ENCODE measurements at places on chromosomes 11 and 22.

GRCh38 chr11:1435820-1436467 is 46.2 kb downstream of the BRSK2 start:
- DNase-seq: no peak

DNA sequence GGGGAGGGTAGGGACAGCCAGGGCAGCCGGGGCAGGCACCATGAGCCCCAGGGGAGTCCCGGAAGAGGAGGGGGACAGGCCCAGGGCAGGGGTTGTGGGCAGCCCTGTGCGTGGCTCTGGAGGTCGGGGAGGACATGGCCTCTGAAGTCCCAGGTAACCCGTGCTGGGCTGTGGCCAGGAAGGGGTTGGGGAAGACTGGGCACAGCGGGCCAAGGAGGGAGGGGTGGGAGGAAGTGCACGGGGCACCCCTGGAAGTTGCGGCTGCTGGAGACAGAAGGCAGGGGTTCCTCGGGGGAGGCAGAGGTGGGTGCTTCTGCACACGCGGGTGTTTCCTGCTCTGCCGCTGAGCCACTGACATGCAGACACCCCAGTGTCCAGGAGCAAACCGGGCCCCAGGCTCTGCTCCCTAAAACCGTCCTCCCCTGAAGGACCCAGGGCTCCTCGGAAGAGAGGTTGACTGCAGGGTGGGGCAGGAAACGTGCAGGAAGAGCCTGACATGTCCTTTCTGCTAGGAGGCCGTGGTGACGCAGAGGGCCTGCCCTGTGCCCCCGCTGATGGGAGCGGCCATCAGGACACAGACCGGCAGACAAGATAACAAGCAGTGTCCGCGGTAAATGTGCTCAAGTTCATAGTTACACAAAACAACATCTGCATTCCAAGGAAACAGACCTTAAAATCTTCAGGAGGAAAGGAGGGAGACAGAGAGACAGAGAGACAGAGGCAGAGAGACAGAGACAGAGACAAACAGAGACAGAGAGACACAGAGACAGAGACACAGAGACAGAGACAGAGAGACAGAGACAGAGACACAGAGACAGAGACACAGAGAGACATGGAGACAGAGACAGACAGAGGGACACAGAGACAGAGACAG is 5.7 kb downstream of the TNNI2 start:
- DNase-seq: no peak

DNA sequence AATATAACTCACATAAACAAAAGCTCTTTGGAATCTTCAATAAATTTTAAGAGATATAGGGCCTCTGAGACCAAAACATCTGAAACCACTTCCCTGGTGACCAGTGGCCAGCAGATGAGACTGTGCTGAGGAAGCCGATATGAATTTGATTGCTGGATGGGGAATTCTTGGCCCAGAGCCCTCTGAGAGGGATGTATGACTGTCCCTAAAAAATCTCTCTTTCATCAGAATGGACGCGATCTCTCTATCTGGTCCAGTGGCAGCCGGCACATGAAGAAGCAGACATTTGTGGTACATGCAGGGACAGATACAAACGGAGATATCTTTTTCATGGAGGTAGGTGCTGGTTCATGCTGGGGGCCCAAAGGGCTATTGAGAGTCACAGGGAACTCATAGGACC is 37.5 kb downstream of the MYBPC3 start:
- DNase-seq: no peak

- no peak for DNase-seq
Measured at GRCh38 chr11:61198948-61199523, 4.3 kb upstream of the PGA3 start.

DNA sequence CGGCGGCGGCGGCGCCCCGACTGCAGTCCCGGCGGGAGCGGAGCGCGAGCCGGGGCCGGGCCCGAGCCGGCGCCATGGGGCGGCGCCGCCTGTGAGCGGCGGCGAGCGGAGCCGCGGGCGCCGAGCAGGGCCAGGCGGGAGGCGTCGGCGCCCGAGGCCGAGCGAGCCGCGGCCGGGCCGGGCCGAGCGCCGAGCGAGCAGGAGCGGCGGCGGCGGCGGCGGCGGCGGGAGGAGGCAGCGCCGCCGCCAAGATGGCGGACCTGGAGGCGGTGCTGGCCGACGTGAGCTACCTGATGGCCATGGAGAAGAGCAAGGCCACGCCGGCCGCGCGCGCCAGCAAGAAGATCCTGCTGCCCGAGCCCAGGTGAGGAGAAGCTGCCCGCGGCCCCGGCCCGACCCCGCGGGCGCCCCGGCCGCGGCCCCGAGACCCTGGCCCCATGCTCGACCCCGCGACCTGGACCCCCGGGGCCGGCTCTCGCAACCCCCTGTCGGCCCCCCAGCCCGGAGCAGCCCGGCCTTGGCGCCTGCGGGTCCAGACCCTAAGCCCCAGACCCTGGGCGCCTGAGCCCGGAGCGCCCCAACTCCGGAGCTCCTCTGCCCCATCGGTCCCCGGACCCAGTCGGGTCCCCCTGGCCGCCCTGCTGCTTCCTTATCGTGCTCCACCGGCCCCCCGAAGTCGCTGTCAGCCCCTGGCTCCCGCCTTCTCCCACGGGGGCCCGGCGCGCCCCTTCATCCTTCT is at the start of gene GRK2:
Gene GRK2, plus strand, starts transcription at position 25 of the 739 bp plus-strand sequence. Its CDS starts 227 bp downstream, at position 252.
- no peak for DNase-seq

DNA sequence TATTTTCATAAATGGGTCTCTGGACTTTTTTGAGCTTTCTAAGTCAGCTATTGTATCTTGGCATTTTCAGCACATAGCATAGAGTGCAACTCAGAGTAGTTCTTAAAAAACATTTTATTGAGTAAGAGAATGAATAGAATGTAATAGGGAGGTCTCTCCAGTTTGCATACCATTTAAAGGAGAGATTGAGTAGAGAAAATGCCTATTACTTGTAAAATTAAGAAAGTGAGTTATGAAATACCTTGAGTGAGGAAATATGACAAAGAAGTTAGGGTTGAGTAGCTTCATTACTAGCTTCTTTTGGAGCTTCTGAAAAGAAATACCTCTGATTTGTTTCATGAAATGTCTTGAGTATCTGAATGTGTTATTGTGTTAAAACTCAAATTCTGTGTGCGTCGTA is 140.0 kb downstream of the AASDHPPT start:
- no peak for DNase-seq

- DNase-seq: no peak
Measured at GRCh38 chr11:4560467-4560866, 15.5 kb downstream of the OR52M1 start.

GRCh38 chr11:45180848-45181192 is 34.4 kb downstream of the PRDM11 start:
- no peak for DNase-seq

DNA sequence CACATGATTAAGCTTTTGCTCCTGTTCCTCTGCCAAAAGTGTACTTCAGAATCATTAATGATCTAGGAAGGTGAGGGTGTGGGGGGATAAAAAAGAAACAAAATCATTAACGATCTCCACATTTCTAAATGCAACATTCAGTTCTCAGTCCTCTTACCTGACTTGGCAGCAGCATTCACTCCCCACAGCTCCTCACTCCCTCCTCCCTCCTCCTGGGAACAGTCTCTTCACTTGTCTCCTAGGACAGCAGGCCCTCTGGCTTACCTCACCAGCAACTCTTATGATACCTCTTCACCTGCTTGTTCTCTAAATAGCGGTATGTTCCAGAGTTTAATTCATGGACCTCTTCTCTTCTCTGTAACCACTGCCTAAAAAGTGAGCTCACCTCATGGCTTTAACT is 56.5 kb upstream of the APOA1 start:
- DNase-seq: no peak

DNA sequence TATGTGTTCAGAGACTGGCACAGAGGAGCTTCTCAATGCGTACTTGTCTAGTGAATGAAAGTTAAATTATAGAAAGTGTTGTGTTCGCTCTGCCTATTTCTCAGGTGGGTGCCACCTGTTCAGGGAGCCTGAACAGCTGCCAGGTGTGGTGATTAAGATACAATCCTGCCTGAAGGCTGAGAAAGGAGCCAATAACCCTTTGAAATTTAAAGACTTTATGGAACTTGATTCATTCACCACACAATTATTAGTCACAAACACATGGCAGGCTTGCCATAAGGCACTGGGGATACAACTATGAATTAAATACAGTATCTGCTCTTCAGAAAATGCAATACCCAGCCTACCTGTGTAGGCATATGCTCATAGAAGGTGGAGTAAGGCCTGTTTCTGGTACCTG is 92.9 kb upstream of the AMOTL1 start:
- DNase-seq: no peak

GRCh38 chr11:45577752-45578151 is 87.7 kb downstream of the CHST1 start:
- no peak for DNase-seq

GRCh38 chr11:134838708-134839107 is 426.7 kb upstream of the B3GAT1 start:
- no peak for DNase-seq

DNA sequence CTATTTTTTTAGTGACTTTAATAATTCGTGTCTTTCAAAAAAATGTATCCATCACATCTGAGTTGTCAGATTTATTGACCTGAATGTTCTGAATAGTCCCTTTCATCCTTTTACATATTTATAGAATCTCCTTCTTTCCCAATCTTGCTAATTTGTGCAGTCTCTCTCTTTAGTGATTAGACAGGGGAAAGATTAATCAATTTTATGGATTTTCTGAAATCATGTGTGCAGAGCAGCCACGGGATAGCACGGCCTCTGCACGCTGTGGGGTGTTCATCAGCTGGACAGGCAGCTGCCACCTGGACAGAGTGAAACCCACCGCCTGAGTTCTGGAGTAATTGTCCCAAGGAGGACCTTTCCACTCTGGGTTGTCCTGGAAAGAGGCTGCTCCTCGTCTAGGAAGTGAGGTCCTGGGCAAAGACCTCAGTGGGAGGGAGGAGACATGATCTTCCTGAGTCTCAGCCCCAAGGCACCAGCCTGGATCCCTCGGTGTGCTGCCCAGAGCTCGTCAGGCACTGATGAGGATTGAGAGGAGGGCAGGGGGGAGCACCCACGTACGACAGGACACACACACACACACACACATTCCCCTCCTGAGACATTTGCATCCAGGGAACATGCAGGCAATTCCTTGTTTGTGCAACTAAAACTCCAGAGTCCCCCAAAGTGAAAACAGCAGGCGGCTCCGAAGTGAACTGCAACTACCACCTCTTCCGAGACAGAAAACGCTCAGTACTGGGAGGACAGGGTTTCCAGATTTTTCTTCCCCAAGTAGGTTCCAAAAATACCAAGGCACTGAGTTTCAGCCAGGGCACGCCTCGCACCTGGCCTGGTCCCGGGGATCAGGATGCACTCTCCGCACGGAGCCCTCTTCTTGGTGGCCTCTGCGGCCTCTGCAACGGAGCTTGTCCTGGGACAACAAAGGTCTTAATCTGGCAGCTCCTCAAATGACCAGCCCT is 22.5 kb upstream of the KRTAP5-6 start:
- DNase-seq: no peak

DNA sequence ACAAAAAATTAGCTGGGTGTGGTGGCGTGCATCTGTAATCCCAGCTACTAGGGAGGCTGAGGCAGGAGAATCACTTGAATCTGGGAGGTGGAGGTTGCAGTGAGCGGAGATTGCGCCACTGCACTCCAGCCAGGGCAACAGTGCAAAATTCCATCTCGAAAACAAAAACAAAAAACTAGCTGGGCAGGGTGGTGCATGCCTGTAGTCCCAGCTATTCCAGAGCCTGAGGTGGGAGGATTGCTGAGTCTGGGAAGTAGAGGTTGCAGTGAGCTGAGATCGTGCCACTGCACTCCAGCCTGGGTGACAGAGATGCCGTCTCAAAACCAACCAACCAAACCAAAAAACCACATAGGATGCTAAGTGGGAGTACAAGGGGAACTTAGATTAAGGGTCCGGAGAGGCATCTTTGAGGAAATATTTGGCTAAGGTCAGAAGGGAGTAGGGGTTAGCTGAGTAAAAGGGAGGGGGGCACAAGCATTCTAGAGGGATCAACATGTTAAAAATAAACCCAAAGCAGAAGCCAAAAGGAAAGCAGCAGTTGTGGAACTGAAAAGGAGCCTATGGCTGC is 10.2 kb downstream of the PHF5A start:
- no peak for DNase-seq

- no peak for DNase-seq
Measured at GRCh38 chr11:77789061-77789730, 31.3 kb downstream of the RSF1 start.

DNA sequence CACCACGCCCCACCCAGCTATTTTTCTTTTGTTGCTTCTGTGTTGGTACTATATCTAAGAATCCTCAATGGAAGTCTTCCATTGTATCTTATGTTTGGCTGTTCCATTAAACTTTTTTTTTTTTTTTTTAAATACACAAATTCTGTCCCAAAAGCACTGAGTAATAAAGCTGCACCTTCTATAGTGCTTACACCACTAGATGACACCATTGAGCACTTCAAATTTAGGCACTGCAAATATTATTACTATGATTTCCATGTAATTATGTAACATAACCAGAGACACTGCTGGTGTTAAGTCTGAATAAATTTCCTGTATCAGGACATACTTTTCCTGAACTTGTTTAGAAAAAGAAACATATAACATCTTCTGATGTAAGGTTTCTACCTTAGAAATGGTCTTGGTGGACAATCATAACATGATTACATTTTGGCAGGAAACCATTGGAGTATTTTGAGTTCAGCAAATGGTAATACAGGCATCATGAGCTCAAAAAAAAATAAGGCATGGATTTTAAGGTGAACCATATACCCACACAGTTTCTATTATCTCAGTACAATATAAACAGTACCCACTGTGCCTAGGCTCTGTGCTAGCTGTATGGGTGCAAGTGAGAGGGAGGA is 110.5 kb downstream of the ATG16L2 start:
- peak; percentile 28 for DNase-seq

GRCh38 chr11:47108214-47108613 is 68.5 kb downstream of the ARFGAP2 start:
- no peak for DNase-seq

DNA sequence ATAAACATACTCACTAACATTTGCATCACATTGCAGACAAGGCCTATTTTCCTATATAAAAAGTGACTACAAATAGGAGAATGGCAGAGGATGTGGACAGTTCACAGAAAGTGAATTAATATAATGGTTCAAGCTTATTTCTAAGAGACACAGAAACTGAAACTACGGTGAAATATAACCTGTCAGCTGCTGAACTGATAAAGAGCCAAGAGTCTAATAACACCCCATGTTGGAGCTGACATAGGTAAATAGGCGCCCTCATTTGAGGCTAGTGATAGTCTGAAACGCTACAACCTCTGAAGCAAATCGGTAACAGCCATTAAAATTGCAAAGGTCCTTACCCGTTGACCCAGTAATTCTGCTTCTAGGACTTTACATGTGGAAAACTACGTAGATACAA is 14.0 kb downstream of the AP1B1 start:
- DNase-seq: no peak
